ENCODE measurements at places on chromosomes 1 and 21. TPM values are rescaled to one million over a fixed set of nuclear protein-coding genes. Genes with fewer than 3 reads are reported as not detected.

GPR37L1 gene
- not detected for total RNA-seq

VWA1 gene
- total RNA-seq: 34.8 TPM

TNFRSF14 gene
- total RNA-seq: 86.1 TPM

CCDC27 gene
- total RNA-seq: not detected

- DNase-seq: no peak
Measured at GRCh38 chr21:22804151-22804550, 1805.9 kb downstream of the NCAM2 start.

- no peak for DNase-seq
Measured at GRCh38 chr1:71956613-71957285, 325.6 kb downstream of the NEGR1 start.

DNA sequence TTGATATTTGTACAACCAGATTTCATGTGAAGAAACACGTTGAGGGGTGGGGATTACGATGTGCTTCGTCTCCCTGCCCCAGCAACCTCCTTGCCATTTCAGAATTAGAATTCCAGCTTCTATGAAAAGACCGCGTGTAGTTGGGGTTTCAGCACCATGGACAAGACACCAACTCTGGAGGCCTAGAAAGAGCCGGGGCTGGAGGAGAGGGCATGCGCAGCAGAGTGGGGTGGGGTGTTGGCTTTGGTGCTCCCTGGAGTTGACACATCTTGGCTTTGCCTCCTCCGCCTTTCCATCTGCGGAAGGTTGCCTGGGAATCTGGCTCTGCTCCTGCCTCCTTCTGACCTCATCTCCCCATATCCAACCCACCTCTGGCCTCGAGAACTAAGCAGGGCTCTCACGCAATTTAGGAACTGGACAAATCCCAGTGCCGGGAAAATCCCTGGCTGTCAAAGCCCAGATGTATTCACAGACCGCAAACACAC, 11.8 kb downstream of the HTR6 start:
- no peak for DNase-seq

DNA sequence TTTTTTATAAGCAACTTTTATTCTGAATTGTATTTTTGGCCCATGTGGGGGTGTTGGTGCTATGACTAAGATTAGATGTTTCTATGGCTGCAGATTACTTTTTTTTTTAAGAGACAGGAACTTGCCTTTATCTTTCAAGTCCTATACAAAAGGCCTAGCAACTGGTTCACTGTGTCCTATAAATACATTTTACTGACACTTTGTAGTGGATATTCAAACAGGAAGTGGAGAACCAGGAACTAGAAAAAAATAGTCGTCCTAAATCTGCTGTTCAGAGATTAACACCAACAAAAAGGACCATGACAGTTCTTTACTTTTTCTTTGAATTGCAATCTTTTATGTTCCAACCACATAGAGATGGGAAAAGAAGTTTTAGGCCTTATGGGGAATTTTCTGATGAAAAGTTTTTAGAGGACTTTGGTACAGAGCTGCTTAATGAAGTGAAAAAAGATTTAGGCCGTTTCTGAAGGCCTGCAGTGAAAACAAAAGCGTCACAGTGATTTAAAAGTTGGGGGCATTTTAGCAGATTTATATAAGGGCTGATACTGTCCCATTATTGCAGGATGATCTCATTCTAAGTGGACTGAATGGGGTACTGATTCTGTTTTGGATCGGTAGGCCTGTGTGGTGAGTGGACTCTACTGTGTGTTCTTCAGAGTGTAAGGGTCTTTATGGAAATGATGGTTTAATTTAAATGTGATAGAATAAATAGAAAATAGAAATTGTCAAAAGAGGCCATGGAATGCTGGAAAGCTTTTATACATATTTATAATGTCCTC, 136.4 kb upstream of the DEPDC1 start:
- DNase-seq: no peak

Measured in glomerular endothelial cell (primary cell).